ENCODE measurements at places on chromosomes 5 and 9.

DNA sequence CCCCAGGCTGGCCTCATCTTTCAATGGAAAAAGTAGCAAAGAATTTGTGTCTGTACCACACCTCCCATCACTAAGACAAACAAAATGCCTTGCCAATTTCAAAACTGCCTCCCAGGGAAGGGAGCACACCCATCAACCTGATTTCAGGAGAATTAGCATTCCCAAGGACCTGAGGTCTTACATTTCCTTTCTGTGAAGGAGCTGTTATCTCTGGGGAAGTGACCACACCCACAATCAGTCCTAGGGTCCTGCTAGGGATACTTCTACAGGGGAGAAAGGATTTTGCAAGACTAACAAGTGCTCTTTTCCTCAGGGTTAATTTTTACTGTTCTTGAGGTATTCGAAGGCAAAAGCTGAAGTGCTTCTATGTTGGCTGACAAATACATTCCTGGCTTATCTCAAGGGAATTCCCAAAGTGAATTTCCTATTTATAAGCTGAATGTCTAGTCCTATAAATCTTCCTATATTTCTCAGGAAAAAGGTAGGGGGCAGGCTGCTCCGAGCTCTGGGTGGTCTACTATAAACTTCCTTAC lies 97.4 kb upstream of the ITGA1 start:
- DNase-seq: no peak

- DNase-seq: no peak
Observed at GRCh38 chr5:98402130-98402529, 371.3 kb upstream of the RGMB start.

DNA sequence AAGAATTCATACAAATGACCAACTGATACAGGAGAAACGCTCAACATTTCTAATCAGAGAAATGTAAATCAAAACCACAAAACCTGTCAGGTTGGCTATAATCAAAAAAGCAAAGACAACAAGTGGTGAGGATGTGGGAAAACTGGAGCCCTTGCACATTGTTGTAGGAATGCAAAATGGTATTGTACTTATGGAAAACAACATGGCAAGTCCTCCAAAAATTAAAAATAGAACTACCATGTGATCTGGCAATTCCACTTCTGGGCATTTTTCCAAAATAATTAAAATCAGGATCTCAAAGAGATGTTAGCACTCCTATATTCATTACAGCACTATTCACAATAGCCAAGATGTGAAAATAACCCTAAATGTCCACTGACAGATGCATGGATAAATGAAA lies 76.1 kb downstream of the FNIP1 start:
- DNase-seq: peak; percentile 72

GRCh38 chr9:6080154-6080716 lies 64.8 kb upstream of the RANBP6 start:
- peak; percentile 88 for DNase-seq

- DNase-seq: no peak
Observed at GRCh38 chr9:83633255-83633654, 10.3 kb downstream of the IDNK start.

- DNase-seq: no peak
Observed at GRCh38 chr5:26625099-26625498, 413.3 kb downstream of the CDH9 start.

GRCh38 chr5:98769959-98770208 lies 3.6 kb upstream of the RGMB start:
- no peak for DNase-seq

DNA sequence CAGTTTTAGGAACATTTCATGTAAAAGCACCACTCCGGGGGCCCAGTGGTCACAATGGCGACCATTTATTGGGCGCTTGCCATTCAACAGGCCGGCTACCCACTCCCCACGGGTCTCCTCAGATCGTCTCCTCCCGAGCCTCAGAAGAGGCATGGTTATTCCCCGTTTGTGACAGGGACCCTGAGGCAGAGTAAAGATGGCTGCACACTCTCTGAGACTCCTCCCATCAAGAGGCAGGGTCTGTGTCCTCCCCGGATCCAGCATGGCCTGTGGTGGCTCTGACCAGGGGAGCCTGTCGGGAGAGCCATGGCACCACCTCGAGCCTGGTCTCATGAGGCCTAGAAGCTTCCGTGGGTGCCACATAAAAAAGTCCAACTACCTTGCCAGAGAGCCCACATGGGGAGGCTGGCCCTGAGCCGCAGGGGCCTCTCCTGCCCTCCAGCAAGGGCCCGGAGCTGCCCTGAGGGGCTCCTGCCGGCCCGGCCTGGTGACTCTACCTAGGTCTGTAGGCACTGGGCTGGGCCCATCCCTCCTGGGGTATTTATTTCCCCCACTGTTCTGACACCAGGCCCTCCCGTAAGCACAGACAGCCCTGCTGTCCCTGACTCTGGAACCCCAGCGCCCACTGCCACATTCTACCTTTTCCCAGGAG lies 90.8 kb downstream of the VAV2 start:
- DNase-seq: no peak

- no peak for DNase-seq
Observed at GRCh38 chr5:38612851-38613250, 56.4 kb upstream of the LIFR start.

- DNase-seq: peak; percentile 69
Observed at GRCh38 chr9:79623799-79624721, 52.3 kb downstream of the TLE4 start.

- DNase-seq: peak; percentile 13
Observed at GRCh38 chr5:177312649-177313181, 1.0 kb upstream of the MXD3 start.

- no peak for DNase-seq
Observed at GRCh38 chr9:4507306-4508130, 17.2 kb downstream of the SLC1A1 start.

- DNase-seq: no peak
Observed at GRCh38 chr5:104569621-104570020, 1007.0 kb upstream of the NUDT12 start.

GRCh38 chr5:103706939-103707682 lies 144.5 kb upstream of the NUDT12 start:
- no peak for DNase-seq

DNA sequence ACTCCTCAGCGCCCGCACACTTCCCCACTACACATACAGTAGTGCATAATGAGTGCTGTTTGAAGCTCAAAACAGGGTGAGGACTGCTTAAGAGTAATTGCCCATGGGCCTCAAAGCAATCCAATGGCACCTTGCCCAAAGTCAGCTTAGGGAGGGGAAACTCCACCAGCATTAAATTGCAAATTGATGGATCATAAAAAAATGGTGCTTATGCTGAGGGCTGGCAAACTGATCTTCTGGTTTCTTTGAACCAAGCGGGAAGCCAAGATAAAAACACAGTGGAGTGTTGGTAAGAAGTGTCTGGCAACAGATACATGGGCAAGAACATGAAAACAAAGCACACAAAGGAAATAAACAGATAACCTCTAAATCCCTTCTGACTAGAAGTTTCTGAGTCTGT lies 28.0 kb downstream of the TLE1 start:
- no peak for DNase-seq

DNA sequence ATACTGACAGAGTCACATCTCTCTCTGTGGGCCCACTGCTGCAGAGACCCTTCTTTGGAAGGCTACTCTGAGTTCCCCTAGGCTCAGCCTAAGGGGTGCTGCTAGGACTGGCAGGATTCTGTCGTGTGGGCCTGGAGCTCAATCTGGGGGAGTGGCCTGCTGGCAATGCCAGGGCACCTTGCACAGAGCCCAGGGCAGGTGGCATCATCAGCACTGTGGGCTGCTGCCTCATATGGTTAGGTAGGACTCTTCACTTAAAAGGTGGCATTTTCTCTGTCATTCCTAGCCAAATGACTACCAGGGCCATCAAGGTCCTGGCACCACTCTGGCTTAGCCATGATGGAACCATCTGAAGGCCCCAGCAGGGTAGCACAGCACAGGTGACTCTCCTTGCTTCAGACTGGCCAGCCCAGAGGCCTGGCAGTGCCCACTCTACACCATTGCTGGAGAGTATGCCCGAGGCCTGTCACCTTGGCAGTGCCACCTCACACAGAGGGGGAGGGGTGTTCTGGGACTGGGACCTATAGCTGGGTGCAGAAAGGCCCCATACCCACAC lies 21.9 kb downstream of the PITX1 start:
- DNase-seq: no peak

DNA sequence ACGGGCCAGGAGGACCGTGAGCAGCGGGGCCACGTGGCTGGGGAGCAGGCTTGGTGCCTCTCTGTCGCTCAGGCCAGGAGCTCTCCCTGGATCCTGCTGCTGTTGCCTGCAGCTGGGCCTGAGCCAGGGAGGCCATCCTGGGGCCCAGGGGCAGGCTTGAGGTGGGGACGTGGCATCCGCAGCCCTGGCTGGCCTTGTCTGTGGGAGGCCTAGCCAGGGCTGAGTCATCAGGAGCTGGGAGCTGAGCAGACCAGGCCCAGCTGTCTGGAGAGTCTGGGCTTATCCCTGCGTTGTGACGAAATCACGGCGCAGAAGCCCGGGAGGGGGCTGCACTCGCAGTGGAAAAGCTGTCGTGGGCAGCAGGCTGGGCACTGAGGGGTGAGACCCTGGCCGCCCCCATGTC lies 138.8 kb upstream of the COL5A1 start:
- peak; percentile 40 for DNase-seq

GRCh38 chr5:180135128-180135955 lies 63.8 kb upstream of the RNF130 start:
- peak; percentile 60 for DNase-seq

DNA sequence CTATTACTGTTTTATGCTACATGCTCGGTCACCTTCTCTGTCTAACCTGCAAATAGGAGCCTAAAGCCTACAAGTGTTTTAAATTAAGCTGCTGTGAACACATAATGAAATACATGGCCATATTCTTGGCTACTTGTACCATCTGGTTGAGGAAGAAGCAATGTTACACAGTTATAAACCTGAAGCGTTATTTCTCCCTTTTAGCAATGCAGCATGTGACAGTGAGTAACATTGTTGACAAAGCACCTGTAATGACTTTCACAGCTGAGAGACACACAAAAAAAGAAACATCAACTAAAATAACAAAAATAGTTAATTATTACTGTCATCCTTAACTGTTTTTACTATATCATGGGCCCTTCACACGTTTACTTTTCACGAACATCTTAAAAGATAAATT lies 146.9 kb downstream of the RORB start:
- DNase-seq: no peak

DNA sequence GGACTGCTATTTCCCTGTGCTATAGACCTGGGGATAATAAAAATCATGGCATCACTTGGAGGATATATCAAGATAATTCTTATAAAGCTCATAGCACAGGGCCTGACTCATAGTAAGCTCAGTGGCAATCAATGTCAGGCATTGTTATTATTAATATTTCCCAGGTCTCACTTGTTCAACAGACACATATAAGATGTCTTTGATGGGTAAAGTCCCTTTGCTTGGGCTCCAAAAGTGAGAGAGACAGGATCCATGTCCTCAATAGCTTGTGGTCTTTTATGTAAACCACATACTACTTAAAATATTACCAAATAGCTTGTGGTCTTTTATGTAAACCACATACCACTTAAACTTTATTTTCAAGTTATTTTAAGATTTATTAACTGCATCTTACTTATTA lies 11.2 kb downstream of the SH3RF2 start:
- DNase-seq: no peak

GRCh38 chr9:136947028-136947891 lies 2.2 kb downstream of the C8G start:
- no peak for DNase-seq

- peak; percentile 94 for DNase-seq
Observed at GRCh38 chr5:34486160-34486848, 169.8 kb upstream of the RAI14 start.

DNA sequence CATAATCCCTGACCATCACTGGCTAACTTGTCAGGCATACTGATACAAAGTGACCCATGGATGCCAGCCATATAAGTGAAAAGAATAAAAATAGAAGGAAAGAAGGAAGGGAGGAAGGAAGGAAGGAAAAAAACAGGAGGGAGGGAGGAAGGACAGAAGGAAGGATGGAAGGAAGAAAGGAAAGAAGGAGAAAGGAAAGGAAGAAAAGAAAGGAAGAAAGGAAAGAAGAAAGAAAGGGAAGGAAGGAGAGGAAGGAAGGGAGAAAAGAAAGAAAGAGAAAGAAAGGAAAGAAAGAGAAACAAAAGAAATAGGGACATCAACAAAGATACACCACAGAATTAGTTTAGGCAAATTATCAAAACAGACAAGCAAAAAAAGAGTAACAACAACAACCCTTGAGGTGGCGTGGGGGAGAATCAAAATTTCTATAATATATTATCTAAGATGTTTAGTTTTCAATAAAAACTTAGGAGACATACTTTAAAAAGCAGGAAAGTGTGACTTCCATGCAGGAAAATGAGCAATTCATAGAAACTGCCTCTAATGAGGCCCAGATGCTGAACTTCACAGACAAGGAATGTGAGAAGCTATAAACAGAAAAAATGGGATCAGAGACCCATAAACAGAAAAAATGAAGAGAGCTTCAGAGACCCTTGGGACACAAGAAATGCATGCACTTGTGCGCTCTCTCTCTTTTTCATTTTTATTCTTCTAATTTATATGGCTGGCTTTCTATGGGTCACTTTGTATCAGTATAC lies 96.1 kb upstream of the NFIL3 start:
- no peak for DNase-seq

- DNase-seq: no peak
Observed at GRCh38 chr5:147267082-147267832, 32.4 kb downstream of the STK32A start.

- DNase-seq: no peak
Observed at GRCh38 chr9:122236681-122237080, 7.9 kb upstream of the LHX6 start.

DNA sequence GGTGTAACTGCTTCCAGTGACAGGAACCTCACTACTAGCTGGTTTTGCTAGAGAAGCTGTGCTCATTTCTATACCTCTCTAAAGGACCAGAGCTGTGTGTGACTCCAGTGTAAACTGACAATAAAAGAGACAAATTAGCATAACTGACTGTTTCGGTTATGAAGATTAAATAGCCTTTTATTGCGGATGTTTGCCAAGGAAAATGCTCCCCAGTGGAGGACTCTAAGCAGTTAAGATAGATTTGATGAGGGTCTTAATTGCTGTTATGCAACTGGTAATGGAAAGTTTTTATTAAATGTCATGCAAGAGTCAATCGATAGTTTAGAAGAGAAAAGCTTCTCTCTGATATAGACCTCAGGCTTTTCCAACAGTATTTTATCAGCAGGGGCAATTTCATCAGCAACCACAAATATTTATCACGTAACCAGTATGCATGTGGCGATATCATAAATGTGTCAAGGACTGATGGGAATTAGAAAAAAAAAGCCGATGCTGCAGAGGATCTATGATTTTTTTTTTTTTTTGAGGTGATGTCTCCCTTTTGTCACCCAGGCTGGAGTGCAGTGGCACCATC lies 275.2 kb upstream of the DMAC1 start:
- DNase-seq: no peak

Measured in dermis blood vessel endothelial cell (primary cell).